ENCODE measurements at places on chromosomes 4 and X.

- no peak for DNase-seq
Measured at GRCh38 chrX:74117962-74118902, 185.7 kb upstream of the ZCCHC13 start.

DNA sequence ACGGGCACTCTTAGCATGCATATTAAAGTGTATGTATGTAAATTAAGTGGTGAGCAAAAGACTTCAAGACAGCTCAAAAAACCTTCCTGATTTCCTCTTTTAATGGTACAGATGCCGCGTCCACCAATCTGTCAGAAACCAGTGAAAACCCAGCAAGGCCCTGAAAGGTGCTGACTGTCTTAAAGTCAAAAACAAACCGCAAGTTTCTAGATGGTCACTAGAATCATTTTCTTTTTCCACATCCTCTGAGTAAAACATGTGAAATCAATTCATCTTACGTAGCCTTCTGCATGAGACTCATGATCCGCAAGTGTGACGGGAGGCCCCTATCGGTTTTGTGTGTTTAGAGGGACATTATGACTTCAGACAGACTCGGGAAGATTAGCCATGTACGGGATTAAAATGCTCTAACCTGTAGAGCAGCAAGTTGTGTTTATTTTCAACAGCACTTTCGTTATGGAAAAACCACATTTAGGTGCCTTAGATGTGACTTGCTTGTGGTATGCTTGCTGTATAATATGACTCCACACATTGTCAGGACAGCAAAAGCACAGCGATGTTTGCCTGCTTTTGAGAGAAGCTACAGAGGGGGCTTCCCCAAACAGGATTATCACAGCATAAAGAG is 88.2 kb upstream of the STS start:
- no peak for DNase-seq

DNA sequence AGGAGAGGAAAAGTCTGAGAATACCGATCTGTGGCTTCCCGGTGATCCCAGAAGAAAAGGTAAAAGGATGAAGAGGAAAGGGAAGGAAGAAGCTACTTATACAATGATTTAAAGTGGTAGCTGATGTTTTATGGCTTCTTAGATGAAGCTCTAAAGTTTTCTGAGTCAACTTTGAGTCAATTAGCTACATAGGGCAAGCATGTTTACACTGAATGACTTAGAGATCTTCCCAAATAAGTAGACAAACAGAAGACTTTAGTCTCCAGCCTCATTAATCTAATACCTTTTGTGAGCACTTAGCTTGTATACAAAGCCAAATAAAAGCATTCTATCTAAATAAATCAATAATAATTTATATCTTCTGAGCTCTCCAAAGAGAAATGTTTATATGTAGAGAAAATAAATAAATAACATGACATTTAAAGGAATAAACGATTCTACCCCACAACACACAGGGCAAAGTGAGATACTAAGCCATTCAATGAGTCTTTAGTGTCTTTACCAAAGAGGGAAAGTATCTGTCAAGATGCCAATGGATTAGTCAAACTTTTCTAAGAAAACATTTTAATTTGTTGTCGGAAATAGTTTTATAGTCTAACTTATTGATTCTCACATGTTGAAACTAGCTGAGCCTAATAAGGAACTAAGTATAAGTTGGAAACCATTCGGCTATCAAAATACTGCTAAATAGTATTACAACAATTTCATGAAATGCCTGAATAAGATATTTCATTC is 46.0 kb upstream of the TMEM184C start:
- no peak for DNase-seq

DNA sequence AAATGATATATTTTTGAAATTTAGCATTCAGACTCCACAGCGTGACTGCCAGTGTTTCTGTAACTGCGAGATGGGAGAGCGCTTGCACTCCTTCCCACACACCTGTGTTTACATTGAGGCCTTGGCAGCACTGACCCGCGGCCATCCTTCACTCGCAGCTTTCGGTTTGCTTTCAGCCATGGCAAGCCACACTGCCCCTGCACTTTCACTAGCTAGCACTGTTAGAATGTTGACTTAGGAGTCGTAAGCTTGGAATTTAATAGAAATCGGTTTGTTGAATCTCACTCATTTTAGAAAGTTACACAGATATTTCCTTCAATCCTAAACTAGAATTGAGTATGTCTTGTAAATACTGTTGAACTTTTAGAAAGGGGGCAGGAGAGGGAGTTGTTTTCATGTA is 136.2 kb downstream of the CFAP299 start:
- DNase-seq = no peak

- DNase-seq = no peak
Measured at GRCh38 chr4:176758731-176759130, 34.0 kb downstream of the VEGFC start.

DNA sequence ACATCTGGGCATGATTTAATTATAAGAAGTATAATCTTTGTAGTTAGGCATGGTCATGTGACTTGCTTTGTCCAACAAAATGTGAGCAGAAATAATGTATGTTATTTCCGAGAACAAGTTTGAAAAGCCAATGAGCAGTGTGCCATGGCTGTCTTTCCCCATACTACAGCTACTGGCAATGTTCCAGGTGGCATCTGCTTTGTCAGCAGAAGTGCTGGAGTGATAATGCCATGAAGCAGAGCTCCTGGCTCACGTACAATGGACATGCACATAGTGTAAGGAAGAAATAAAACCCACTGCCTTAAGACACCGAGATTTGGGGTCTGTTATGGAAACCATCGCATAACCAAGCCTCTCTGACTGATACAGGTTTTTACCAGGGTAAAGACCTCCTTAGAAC is 212.6 kb upstream of the RASGEF1B start:
- no peak for DNase-seq

GRCh38 chr4:82610041-82610440 is 48.3 kb upstream of the TMEM150C start:
- DNase-seq = peak; percentile 5

GRCh38 chrX:106007815-106008214 is 30.7 kb downstream of the SERPINA7 start:
- DNase-seq = no peak

DNA sequence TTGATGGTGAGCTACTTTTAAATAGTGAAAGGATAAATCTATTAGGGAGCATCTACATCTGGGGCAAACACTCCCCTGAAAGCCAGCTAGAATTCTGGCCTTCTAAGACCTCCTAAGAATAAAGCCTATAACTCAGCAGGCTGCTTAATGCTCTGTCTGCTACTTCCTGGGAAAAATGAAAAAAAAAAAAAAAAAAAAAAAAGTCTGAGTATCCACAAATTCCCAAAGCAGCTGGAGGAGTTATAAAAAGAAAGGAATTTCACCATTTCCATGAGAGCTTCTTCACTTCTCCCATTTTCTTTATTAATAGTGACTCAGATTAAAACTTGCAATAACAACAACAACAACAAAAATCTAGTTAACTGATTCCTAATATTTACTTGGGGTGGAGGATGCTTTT is 511.2 kb downstream of the INPP4B start:
- no peak for DNase-seq

DNA sequence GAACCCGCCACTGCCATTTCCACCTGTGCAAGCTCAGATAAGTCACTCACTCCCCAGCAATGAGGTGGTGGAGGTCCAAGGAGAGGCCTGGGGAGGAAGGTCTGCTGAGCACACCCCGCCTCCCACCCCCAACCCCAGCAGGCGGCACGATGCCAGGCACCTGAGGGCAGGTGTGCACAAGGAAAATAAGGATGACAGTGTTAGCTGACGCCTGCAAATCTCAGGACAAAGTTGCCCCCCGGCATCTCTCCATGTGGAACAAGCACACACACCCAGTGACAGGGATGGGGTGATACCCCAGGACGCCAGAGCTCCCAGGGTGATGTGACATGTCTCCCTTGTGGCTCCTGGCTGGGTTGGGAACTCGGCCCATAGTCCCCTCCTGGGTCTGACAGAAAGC is 9.9 kb downstream of the JAKMIP1 start:
- DNase-seq = no peak

DNA sequence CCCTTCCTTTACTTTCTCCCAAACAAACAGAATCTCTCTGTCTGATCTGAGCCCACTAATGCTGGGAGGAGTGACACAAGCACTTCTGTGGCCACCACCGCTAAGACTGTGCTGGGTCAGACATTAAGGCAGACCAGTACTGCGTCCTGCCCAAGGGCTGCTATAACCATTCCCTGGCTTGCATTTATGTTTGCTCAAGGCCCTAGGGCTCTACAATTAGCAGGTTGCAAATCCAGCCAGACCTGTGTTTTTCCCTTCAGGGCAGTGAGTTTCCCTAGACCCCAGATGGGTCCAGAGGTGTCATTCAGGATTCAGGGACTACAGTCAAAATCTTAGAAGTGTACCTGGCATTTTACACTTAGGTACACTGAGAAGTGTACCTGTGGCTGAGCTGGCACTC is 89.7 kb downstream of the SPANXN4 start:
- DNase-seq = no peak

GRCh38 chr4:121923306-121923705 is 28.6 kb downstream of the TRPC3 start:
- no peak for DNase-seq

DNA sequence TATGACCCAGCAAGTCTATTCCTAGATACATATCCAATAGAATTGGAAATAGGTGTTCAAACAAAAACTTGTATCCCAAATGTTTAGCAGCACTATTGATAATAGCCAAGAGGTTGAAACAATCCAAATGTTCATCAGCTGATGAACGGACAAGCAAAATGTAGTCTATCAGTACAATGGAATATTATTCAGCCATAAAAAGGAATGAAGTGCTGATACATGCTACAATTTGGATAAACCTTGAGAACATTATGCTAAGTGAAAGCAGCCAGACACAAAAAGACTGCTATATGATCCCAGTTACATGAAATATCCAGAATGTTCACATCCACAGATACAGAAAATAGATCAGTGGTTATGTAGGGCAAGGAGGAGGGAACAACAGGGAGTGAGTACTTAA is 50.1 kb downstream of the PLAC1 start:
- DNase-seq = no peak

GRCh38 chr4:33959519-33959918 is 2284.8 kb downstream of the ARAP2 start:
- no peak for DNase-seq

- no peak for DNase-seq
Measured at GRCh38 chrX:20420058-20420457, 153.3 kb upstream of the RPS6KA3 start.

DNA sequence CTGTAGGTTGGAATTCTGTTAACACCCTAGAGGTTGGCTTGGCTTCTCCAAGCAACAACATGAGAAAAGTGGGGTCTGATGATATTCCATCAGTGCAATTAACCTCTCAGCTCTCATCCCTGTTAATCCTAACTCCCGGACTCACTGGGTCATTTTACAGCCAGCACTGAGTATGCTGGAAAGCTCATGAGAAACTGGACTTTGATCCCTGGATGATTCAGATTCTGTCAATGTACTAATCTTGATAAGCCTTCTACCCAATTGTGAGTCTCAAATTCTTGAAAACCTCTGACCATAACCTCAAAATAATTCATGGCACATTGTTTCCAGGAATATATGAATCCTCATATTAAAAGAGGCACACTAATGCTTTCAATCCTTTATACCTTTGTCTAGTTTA is 244.3 kb upstream of the DCAF8L1 start:
- DNase-seq = no peak

DNA sequence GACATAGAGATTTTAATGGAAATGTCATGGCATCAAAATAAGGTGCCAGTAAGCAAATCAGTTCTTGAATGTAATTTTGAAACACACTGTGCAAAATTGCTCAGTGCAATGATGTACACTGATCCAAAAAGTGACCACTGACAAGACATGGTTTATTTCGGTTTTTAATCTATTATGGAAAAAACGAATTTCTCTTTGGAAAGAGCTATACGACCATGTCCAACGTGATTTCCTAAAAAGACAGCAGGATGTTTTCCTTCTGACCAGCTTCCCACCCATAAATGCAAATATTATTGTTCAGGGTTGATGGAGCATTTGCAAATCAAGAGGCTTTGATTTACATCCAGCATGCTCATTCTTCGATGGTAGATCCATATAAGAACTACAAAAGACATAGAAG is 17.1 kb upstream of the MAGEA1 start:
- DNase-seq = no peak

DNA sequence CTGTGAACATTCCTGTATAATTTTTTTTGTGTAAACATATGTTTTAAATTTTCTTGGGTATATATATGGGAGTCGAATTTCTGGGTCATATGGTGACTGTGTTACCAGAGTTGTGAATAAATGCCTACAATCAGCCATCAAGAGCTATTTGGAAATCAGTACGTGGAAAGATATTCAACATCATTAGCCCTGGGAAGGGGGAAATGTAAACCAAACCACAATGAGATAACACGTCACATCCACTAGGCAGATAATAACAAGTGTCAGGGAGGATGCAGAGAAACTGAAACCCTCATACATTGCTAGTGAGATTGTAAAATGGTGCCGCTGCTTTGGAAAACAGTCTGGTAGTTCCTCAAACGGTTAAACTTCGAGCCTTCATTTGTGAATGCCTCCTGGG is 43.9 kb downstream of the LUZP4 start:
- DNase-seq = no peak

DNA sequence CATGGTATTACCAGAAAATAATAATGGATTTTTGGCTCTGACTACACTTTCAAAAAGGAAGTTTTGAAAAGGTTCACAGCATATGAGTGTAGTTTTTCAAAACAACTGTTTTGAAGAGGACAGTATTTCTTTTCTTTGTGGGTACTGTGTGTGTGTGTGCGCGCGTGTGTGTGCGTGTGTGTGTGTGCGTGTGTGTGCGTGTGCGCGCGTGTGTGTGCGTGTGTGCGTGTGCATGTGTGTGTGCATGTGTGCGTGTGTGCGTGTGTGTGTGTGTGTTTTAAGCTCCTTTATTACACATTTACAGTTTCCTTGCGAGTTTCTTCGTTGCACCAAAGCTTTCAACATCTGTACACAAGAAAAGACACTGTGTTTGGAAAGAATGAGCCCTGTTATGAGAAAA is 755.4 kb downstream of the SH3BGRL start:
- no peak for DNase-seq

- peak; percentile 64 for DNase-seq
Measured at GRCh38 chr4:15253349-15253748, 174.5 kb upstream of the C1QTNF7 start.

GRCh38 chr4:53722110-53722509 is 130.8 kb upstream of the LNX1 start:
- no peak for DNase-seq

GRCh38 chr4:41217374-41217773 is 3.0 kb upstream of the APBB2 start:
- no peak for DNase-seq

GRCh38 chr4:77816546-77816945 is 2.6 kb downstream of the CNOT6L start:
- DNase-seq = no peak

- DNase-seq = peak; percentile 56
Measured at GRCh38 chr4:166091912-166092510, 219.0 kb downstream of the TLL1 start.

- DNase-seq = no peak
Measured at GRCh38 chr4:138393886-138394610, 151.9 kb upstream of the SLC7A11 start.

GRCh38 chrX:39519566-39520301 is 578.0 kb downstream of the BCOR start:
- no peak for DNase-seq

DNA sequence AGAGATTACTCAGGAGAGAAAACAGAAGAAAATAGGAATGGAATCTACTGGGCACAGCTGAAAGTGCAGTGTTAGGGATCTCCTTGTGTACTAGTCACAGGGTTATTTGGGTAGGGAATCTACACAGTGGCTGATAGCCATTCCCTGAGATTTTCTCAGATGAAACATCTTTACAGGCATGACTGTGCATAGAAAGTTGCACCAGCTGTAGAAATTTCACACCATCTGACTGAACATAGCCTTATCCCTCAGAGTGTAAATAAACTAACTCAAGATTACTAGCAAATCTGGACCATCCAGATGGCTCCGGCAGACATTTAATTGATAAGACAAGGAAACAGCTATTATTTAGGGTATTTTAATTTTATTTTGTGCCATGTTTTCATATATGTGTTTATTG is 2053.5 kb upstream of the TENM3 start:
- DNase-seq = no peak

All from suppressor macrophage treated with lipopolysaccharide for 4 hours (primary cell).